ENCODE measurements at places on chromosomes 7 and 10.

- DNase-seq = no peak
These were observed 10.9 kb upstream of the KCNMA1 start for GRCh38 chr10:77648472-77648871.

DNA sequence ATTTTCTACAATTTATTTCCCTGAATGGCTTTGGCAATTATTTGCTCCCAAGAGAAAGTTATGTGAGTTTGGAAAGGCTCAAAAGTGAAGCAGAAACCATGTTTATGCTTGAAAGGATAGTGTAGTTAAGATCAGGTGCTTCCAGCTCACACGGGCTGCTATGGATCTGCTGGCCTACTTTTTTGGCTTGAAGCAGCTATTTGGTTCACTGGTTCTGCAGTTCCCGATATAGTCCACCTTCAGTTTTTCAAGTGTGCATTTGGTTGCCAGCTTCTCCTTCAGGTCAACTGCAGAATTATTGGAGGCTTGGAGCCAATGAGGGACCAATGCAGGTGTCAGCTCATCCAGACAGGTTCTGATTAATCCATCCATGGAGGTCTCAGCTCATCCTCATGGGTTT, 484.3 kb upstream of the SEMA3A start:
- DNase-seq = no peak

- DNase-seq = peak; percentile 95
These were observed 501.6 kb downstream of the GALNT17 start for GRCh38 chr7:71633551-71634008.

DNA sequence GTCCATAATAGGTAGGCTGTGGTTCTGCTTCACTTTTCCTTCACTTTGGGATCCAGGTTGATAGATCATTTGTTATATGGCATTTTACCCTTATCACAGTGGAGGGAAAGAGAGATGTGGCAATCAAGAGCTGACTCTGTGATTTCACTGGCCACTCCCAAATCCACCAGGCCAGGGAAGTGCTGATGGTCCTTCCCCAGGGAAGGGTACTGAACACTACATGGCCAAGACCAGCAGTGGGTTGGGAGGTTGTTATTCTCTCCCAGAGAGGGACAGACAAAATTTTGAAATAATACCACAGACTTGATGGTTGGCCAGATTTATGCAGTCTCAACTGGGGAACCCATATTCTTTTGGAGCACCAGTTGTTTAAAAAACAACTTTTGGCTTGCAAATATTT, 102.5 kb downstream of the SND1 start:
- no peak for DNase-seq

DNA sequence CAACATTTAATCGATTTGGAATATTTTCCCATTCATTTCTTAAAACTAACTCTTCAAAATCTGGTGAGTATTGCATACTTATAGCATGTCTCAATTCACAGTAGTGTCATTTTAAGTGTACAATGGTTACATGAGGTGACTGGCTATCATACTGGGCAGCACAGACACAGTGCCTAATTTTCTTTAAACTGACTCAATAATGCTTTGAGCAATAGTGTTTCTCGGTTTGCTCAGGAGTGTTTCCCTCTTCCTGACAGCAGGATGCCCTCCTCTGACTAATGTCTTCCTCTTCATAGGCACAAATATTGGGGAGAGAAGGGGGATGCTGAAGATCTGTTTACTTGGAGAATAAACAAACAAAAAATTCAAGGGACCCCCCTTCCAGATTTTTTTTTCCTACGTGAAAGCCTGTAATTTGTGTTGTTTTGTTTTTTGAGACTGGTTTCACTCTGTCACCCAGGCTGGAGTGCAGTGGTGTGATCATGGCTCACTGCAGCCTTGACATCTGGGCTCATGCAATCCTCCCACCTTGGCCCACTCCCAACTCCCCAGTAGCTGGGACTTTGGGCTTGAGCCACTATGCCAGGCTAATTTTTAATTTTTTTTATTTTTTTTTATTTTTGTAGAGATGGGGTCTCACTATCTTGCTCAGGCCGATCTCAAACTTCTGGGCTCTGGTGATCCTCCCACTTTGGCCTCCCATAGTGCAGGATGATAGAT, 2.2 kb downstream of the MRC1 start:
- DNase-seq = no peak

DNA sequence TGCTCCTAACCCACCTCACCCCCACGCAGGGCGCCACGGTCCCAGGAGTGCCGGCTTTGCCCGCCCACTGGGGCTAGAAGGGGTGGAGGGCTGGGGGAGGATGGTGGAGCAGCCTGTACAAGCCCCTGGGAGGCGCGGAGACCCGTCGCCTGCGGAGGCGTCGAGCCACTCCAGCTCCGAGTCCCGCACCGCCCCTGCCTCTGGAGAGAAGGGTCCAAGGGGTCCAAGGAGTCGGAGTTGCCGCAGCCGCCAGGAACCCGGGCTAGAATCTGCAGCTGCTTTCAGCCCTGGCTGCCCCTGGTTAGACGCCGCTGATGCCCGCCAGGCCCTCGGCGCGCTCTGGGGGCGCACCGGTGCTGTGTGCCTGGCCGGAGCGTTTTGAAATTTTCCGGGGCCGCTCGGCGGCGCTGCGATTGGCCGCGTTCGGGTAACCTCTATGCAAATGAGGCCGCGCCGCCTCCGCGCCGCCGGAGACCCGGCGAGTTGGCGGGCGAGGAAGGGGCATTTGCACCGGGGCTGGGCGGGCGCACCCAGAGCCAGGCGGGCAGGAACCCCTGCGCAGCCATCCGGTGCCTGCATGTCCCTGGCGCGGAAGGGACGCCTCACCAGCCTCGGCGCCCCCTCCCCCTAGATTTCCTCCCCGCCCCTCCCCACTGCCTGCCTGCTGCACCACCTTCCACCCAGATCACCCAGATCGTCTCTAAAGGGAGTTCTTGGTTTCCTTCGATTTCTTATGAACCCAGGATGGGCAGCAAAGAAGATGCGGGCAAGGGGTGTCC, at the start of gene HMX2:
HMX2 (plus strand) TSS at position 502 of the 779 bp plus-strand sequence; CDS start at position 745, 243 bp downstream.
- DNase-seq = no peak

DNA sequence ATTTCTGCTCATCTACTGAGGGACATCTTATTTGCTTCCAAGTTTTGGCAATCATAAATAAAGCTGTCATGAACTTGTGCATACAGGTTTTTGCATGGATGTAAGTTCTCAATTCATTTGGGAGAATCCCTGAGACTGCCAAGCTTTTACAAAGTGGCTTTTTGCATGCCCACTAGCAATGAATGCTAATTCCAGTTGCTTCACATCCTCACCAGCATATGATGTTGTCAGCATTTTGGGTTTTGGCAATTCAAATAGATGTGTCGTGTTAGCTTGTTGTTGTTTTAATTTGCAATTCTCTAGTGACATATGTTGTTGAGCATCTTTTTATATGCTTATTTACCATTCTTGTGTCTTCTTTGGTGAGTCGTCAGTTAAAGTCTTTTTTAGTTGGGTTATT, 57.2 kb downstream of the RAB18 start:
- DNase-seq = no peak

DNA sequence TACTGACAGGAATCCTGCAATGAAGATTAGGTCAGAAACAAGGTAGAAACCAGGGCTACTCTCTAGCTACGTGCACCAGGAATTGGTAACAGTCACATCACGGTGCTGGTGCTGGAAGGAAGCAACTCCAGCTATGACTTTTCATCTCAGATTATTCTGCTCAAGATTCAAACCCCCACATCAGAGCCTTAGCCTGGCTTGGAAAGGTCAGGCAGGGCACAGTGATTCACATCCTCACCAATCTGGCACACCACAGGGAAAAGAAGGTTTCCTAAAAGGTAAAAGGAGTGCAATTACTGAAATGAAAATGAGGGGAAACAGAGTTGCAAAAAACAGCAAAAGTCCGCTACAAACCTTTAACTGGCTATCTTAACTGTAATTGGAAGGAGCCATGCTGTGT, 240.2 kb upstream of the NPSR1 start:
- DNase-seq = no peak

DNA sequence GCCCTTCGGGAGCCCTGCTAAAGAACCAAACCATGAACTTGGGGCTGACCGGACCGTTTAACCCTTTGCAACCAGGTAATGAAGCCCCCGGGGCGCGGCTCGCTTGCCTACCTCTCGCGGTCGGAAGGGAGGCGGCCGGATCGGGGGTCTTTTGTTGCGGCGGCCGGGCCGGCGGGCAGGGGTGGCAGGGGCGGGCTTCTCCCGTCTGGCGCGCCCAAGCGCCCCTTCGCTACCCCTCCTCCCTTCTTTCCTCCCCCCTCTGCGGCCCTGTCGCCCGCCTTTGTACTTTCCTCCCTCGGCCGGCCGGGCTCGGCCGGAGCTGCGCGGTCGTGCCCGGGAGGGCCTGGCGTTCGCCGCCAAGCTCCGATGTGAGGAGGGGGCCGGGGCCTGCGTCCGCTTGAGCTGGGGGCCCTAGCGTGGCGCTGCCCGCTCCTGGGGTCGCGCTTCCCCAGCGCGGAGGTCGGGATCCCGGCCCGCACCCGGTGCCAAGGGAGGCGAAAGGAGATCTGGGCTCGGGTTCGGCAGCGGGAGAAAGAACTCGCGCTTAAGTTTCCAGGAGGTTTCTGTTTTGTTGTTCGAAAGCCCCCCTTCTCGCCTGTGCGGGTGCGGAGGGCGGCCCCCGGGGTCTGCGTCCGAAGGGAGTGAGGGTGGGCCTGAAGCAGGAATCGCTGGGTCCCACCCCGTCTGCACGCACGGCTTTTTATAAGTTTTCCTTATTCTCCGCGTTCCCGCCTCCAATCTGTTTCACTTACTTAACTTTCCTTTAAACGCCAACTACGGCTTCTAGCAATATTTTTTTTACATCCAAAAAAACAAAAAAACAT, 436.8 kb upstream of the GALNT17 start:
- DNase-seq = no peak

GRCh38 chr7:148772297-148773089, 73.8 kb downstream of the CUL1 start:
- DNase-seq = peak; percentile 69

DNA sequence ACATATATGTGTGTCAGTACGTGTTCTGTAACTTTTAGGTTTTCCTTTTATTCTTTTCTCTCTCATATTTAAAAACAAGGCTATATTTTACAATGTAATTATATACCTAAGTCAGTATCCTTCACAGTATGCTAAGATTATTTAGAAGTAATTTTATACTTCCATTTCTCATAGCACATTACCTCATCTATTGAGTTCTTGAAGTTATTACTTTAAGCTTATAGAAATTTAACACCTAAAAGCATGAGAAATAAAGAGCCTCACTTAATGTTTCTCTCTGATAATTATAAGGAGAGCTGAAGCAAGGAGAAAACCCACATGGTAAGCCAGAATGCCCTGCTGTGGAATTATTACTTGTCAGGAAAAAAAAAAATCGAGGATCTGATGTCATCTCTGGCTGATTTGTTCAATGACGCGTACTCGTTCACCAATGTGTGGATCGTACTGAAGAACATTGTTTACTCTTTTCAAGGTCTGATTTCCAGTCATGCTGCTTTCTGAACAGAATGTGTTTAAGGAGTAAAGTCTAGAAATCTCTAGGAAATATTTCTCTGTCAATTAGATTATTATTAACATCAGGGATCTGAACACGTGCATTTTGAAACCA, 21.9 kb downstream of the CACNB2 start:
- no peak for DNase-seq

- peak; percentile 92 for DNase-seq
These were observed 111.0 kb upstream of the ANLN start for GRCh38 chr7:36278620-36279172.

DNA sequence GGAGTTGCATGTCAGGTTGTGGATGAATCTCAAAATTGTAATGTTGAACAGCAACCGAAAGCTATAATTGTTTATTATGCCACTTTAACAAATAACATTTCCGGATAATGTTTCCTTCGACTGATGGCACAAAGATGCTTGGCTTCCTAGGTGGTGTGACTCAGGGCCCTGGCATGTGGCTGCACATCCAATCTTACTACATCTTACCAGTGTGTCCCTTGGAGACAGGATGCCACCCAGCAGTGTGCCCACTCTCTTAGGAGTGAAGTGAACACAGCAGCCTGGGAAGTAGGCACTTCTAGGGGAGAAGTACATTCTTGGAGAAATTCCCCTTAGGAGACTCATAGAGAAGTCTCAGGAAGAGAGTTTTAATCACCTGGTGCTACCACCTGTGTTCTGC, 33.0 kb upstream of the GPR26 start:
- DNase-seq = no peak

GRCh38 chr7:24992314-24992713, 12.3 kb upstream of the OSBPL3 start:
- DNase-seq = no peak

- DNase-seq = no peak
These were observed 13.7 kb upstream of the NODAL start for GRCh38 chr10:70455213-70455630.

- no peak for DNase-seq
These were observed 174.5 kb downstream of the LRRN3 start for GRCh38 chr7:111265394-111265793.

DNA sequence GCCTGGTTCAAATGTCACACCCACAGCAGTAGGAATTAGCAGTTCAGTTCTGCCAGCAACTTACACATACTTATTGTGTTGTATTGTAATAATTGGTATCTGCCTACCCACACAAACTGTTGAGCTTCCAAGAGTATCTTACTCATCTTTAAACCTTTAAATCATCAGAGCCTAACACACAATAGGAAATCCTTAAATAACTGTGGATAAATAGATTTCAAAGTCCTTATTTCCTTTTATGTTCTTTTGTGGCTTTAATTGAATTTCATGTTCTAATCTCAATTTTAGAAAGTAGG, 3.9 kb downstream of the CASD1 start:
- DNase-seq = no peak

DNA sequence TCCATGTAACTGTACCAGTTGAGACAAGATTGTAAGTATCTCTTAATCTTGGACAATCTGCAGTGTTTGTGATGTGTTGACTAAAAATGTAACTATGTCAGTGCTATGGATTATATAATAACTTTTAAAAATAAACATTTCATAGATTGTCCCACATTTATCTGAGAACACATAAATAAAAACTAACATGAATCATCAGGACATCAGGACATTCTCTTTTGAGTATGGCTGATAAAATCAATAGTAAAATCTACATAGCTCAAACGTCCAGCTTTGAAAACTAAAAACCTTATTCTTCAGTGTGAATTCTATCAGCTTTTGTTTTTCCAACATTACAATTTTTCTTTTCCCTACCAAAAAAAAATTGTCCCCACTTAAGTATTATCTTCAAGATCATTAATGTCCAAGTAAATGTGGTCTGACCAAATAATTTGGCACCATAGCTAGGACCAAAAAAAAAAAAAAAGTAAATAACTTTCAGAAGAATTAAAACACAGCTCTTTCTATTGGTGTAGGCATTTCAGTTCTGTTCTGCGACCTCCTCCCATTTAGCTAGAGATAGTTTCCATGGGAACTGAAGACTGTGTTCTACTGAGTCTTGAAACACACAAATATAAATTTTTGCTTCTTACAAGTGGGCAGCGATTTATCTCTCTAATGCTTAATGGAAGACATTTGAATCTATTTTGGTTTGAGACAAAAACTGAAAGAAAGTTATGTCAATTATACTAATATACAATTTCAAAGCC, 123.0 kb upstream of the SGCE start:
- no peak for DNase-seq

DNA sequence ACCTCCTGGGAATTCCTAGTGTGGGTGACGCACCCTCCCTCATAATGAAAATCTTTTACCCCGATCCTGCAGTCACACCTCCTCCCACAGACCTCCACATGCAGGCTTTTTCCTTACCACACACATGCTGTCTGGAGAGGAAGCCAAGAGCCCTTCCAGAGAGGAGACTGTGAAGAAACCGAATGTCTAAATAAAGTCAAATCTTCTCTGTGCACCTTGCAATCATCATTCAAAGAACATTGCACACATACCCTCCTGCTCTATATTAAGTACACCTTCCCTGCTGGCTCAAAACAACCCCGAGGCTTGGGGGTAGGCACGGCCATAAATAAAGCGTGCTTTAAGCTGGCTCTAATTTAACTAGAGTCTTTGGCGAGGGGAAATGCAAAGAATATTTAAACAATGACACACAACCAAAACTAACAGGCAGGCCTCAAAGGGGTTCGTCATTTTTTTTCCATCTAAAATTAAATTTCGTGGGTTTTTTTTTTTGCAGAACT, 34.9 kb downstream of the CALML3 start:
- DNase-seq = peak; percentile 91

Data from fibroblast of skin of left quadriceps (primary cell).